HT1080 (cell line): ENCODE measurements at places on chromosomes 12 and 14. TPM values are rescaled to one million over a fixed set of nuclear protein-coding genes. Genes with fewer than 3 reads are reported as not detected.
A peak's percentile ranks its signal among the peaks of the same experiment; 100 is the strongest.

Gene RTL1
- 0.07 and 0.16 TPM in 2 replicates for total RNA-seq

Gene BDKRB2
- total RNA-seq = 0.03 TPM in 1 of 2 replicates, not detected in the other

Gene RDH12
- 0.23 and 0.29 TPM in 2 replicates for total RNA-seq

Gene CCDC63
- not detected in 2 replicates for total RNA-seq

Gene KRT6C
- total RNA-seq = not detected in 2 replicates

Gene RNF212B
- not detected in 2 replicates for total RNA-seq

Gene MIPOL1
- 7.7 and 8.1 TPM in 2 replicates for total RNA-seq

Gene KRT6A
- not detected in 2 replicates for total RNA-seq

Gene CFAP251
- total RNA-seq = 10.5 and 11.2 TPM in 2 replicates

Gene IL22
- not detected in 2 replicates for total RNA-seq

Gene CCDC88C
- total RNA-seq = 13.2 and 15.2 TPM in 2 replicates

DNA sequence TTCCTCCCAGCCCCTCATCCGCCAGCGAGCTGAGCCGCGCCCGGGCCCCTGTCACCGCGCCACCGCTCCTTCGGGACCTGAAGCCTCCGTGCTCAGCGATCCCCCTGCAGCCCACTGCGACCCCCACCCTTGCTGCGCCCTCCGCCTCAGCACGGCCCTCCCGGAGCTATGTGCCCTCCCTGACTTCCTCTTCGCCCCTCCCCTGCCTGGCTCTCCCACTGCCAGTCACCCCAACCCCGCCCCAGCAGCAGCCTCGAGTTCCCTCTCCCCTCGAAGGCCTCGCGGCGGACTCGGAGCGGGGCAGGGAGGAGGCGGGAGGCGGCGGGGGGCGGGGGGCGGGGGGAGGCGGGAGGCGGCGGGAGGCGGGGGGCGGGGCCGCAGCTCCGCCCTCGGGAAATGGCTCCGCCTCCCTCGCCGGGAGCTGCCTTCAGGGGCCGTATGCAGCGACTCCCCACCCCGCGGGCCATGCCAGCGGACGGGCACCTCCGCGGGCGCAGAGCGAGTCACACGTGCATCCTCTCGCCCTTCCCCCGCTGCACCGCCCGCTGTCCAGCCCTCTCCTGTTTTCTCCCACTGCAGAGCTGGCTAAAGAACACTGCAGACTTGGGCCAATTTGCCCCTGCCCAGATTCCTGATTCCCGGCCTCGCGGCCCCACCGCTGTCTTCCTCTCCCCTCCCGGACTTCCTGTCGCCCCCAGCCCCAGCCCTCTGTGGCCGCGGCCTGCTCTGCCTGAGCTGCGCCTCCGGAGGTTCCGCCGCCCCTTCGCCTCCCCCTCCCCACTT is 29.1 kb upstream of the ADIPOR2 start:
- DNase-seq = peak; percentile 97

- DNase-seq = no peak
Observed at GRCh38 chr14:94021416-94022157, 4.6 kb upstream of the OTUB2 start.

GRCh38 chr12:77833329-77833728 is 2.6 kb downstream of the NAV3 start:
- no peak for DNase-seq

GRCh38 chr12:24768415-24768814 is 180.5 kb downstream of the BCAT1 start:
- DNase-seq = no peak

DNA sequence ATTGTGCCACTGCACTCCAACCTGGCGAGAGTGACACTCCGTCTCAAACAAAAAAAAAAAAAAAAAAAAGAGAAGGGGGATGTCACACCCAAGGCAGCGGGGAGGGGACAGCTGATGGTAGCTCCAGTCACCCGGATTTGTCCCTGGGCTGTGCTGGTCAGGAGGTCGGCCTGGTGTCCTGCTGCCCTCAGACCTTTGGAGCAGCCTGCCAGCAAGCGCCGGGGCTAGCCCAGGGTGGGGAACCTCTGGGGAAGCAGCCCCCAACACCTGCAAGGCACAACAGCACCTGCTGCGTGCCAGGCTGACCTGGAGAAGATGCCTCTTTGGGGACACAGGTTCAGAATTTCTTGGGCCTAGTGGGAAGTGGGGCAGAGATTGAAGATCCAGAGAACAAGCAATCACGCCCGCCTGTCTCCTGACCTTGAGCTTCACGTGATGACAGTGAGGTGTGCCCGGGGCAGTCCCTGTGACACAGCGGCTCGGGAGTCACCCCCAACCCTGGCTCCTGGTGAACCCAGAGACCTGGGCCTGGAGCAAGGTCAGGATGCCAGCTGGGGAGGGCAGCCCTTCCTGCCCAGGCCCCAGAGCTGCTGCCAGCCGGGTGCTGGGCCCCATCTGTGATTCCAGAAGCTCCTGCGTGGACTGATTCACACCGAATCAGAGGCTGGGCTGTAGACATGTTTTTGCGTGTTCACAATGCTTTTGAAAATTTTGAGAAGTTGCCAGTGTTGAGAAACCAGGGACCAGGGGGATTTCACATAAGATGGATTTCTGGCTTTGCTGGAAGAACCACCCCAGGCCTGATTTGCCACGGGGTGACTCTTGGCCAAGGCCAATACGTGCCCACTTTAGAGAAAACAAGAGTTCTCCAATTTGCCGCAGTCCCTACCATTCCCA is 66.4 kb downstream of the RFLNA start:
- DNase-seq = no peak

DNA sequence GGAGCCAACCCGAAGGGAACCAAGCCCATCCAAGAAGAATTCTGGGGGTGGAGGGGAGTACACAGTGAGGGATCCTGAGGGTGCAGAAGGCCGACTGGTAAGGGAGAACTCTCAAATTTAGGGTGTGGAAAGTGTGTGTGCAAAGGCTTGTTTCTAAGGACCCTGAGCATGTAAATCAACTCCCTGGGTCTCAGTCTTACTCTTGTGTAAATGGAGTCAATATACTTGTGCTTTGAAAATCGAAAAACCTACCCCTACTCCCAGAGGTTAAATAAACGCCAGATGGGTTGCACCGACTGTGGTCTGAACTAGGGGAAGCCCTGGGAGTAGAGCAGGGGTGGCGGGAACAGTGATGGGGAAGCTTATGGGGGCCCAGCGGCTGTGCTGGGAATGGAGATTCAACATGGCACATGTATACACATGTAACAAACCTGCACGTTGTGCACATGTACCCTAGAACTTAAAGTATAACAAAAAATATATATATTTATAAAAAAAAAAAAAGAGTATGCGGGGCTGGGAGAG is 6.0 kb downstream of the B4GALNT1 start:
- no peak for DNase-seq

DNA sequence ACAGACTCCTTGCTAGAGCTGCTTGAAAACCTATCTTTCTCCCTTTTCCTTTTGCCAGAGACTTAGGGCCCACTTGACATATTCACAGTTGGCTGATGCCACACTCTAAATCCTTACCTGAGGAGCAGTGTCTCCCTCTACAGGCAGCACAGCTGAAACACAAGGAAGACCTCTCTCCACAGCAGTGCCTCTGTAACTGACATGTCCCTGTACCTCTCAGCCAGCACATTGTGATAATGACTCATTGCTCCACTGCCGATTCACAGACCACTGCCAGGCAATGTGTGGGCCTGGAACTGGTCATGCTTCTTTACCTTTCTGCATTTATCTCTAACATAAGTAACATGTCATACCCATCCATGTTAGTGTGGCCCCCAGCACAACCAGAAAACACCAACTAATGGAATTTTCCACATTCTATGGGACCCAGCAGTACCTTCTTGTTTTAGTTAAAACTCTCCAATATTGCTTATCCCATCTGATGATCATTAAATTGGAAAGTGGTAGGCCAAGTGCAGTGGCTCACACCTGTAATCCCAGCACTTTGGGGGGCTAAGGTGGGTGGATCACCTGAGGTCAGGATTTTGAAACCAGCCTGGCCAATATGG is 56.5 kb downstream of the GTF2A1 start:
- peak; percentile 91 for DNase-seq

DNA sequence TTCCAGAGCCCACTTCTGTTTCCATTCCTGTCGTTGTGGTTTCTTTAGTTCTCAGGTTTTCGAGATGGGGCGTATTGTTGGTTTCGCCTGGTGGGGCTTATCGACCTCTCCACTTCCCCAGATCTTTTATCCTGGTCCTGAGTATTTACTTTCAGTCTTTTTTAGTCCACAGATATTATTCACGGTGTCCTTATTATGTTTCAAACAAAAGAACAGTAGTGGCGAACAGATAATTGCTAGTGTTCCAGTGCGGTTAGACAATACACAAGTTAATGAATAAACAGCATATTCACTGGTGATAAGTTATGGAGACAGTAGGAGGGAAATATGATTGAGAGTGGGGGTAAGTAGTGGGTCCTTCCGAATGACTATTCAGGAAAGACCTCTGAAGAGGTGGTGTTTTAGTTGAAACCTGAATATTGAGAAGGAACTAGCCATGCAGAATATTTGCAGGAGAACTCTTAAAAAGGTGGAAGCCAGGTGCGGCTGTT is 668 bp downstream of the TMEM260 start:
- DNase-seq = no peak

DNA sequence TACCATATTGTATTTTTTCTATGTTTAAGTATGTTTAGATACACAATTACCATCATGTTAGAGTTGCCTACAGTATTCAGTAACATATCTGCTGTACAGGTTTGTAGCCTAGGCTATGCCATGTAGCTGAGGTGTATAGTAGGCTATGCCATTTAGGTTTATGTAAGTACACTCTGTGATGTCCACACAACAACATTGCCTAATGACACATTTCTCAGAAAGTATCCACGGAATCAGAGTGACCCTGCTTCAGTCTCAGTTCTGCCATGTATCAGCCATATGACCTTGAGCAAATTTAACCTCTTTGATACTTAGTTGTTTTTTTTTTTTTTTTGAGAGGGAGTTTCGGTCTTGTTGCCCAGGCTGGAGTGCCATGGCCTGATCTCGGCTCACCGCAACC is 12.7 kb downstream of the SUSD6 start:
- no peak for DNase-seq

GRCh38 chr14:98114122-98114895 is 1157.7 kb downstream of the BCL11B start:
- DNase-seq = peak; percentile 62

- DNase-seq = no peak
Observed at GRCh38 chr14:91354979-91355685, 62.5 kb downstream of the CCDC88C start.

DNA sequence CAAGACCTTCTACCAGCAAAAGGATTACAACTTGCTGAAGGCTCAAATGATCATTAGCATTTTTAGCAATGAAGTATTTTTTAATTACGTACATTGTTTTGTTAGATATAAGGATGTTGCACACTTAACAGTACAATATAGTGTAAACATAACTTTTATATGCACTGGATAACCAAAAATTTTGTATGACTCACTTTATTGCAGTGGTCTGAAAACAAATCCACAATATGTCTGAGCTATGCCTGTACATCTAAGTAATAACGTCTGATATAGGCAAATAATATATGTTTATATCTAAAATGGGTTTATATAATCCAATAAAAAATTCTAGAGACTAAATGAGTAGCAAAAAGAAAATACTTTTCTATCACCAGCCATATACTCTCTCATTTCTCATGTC is 10.6 kb downstream of the ANKS1B start:
- no peak for DNase-seq

GRCh38 chr12:22044391-22044790 is 1.6 kb upstream of the CMAS start:
- no peak for DNase-seq

DNA sequence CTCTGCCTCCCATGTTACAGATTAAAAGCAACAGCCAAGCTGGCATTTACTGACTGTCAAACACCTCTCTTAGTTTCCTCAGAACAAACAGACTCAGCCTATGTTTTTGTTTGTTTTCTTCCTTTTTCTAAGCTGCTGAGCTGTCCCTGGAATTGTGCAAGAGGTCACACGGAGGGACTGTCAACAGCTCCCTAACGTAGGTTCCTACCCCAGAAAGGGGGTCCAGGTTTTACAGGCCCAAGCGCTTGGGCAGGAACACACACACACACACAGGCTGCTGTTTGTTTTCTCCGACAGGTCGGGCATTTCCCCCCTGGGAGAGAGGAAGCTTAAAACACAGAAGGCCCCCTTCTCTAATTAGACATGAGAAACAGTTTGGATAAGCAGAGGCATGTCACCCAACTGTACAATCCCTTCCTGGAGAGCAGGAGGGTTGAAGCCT is 739.6 kb upstream of the TBX3 start:
- no peak for DNase-seq

- DNase-seq = no peak
Observed at GRCh38 chr12:68180792-68181744, 21.5 kb upstream of the IFNG start.

- no peak for DNase-seq
Observed at GRCh38 chr12:131066886-131067490, 113.3 kb downstream of the ADGRD1 start.

- peak; percentile 59 for DNase-seq
Observed at GRCh38 chr12:11228296-11228879, 41.1 kb downstream of the PRB3 start.

DNA sequence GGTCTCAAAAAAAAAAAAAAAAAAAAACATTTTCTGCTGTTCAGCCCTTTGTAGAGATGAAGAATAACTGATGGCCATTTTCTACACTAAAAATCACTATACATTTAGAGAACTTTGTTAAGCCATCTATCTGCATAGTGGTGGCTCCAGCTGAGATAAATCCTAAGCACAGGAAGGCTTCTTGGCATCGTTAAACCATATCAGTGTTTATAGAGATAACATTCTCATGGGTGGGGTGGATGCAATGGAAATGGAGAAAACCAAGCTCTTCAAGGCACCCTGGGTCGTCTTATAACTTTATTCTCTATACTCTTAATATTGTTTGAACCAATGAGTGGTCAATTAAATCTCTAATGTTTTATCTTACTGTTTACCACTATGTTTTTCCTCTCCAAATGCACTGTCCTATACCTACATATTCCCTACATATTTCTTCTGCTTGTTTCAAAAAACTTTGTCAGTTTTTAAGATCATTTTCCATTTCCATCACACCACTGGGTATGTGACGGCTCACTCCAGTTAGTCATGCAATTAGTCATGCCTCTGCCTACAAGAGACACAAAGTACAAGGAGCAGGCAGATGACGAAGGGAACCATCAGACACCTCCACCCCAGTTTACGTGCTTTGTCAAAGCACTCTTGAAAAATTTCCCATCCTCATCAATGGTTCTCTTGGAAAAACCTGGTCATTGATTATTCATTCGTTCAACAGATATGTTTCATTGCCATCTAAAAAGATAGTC is 119.3 kb upstream of the OVCH1 start:
- DNase-seq = peak; percentile 78

- DNase-seq = no peak
Observed at GRCh38 chr14:22329371-22329770, 259.7 kb downstream of the DAD1 start.

DNA sequence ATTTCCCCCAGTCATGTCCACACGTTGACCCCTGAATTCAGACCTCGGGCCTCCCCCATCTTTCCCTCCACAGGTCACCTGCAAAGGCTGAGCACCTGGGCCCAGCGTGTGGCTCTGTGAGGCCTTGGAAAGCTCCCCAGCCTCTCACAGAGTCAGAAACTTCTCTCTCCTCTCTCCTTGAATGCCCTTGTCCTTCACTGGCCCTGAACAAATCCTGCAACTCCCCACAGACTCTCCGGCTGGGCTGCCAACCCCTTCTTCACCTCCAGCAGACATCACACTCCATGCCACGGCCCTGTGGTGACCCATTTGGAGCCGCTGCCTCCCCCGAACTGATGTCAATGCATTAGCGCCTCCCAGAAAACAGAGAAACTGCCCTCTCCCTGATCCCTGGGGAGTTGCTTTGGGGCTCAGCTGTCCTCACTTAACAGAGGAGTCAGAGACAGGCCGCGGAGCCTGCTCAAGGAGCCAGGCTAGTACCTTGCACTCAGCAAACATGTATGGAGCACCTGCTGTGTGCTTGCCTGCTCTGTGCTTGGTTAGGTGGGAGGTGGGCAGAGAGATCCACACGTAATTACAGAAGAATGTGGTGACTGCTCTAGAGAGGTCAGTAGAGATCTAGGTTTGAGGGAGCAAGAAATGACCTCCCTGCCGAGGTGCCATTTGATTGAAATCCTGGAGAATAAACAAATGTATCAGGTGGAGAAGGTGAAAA is 99.2 kb upstream of the PWP1 start:
- DNase-seq = no peak
